ENCODE measurements at places on chromosomes 2 and 18.

- H3K4me1 ChIP-seq, result no peaks in the 10 kb centered on the region
- no peak overlapping the region for H3K27ac ChIP-seq
- no peak overlapping the region for H3K4me3 ChIP-seq
- no peak for DNase-seq
- H3K36me3 ChIP-seq, result no peaks in the 10 kb centered on the region
- no peaks in the 10 kb centered on the region for H3K27me3 ChIP-seq
Observed at GRCh38 chr2:100494712-100495111, 24.4 kb downstream of the NMS start.

GRCh38 chr2:167607211-167607610, 640.2 kb downstream of the STK39 start:
- no peaks in the 10 kb centered on the region for H3K4me1 ChIP-seq
- DNase-seq, result no peak
- no peaks in the 10 kb centered on the region for H3K36me3 ChIP-seq
- no peak overlapping the region for H3K27ac ChIP-seq
- H3K4me3 ChIP-seq, result no peak overlapping the region

GRCh38 chr18:79587779-79588635, 91.6 kb upstream of the CTDP1 start:
- H3K27ac ChIP-seq, result peak overlapping the region; percentile 90
- DNase-seq, result peak; percentile 76
- no peaks in the 10 kb centered on the region for H3K4me1 ChIP-seq
- no peaks in the 10 kb centered on the region for H3K27me3 ChIP-seq

GRCh38 chr18:5628512-5629255, 84.9 kb upstream of the EPB41L3 start:
- peak overlapping the region; percentile 55 for H3K4me3 ChIP-seq
- H3K36me3 ChIP-seq, result no peaks in the 10 kb centered on the region
- no peaks in the 10 kb centered on the region for H3K27me3 ChIP-seq
- H3K4me1 ChIP-seq, result peaks cover 29% of the 10 kb centered on the region
- peak; percentile 71 for DNase-seq
- H3K27ac ChIP-seq, result no peak overlapping the region
